ENCODE measurements at places on chromosomes 1 and 21. TPM values are rescaled to one million over a fixed set of nuclear protein-coding genes. Genes with fewer than 3 reads are reported as not detected.

DNA sequence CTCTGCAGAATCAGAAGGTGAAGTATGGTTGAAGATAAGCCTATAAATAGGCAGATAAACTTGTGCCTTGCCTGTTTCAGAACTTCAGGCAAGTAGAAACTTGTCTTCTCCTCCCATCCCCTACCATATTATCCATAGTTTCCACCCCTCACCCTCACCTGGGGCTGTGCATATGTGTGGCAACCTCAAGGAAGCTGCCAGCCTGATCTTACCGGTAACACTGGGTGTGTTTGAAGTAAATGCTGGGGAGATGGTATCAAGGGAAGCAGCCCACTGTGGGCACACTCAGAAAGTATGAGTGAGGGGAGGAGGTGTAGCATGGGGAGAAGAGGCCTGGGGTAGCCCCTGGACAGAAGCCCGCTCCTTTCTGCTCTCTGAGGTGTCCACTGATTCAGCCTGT, 14.5 kb downstream of the VANGL2 start:
- no peak for DNase-seq

DNA sequence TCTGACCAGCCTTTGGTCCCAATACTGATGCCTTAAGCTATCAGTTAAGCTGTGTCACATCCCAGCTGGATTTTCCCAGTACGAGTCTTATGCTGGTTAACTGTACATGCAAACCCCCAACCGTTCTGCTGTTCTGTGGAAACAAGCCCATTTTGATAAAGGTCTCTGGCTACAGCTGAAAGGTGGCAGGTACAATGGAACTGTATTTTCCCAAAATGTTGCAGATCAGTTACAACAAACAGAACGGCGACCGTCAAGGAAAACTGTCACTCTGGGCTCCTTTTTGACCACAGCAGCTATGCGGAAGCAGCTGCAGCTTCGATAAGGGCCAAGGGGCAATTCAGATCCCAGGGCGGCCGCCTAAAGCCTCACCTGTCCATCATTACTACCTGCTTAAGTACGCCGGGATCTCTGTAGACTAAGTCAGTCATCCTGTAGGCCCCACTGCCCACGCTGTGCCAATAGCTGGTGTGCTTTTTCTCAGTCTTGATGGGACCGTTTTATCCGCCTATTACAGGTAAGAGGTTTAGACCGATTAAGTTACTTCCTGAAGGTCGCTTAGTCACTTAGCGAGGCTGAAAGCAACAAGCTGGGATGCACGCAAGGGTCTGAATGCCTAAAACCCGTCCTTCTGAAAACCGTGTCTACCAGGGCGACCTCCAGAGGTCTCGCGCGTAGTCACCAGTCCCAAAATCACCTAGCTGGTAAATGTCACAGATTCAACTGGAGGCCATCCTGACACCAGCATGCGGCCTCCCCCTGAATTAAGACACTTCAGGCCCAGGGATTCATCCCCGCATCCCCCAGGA, 11.1 kb upstream of the RAB42 start:
- peak; percentile 84 for DNase-seq

DNA sequence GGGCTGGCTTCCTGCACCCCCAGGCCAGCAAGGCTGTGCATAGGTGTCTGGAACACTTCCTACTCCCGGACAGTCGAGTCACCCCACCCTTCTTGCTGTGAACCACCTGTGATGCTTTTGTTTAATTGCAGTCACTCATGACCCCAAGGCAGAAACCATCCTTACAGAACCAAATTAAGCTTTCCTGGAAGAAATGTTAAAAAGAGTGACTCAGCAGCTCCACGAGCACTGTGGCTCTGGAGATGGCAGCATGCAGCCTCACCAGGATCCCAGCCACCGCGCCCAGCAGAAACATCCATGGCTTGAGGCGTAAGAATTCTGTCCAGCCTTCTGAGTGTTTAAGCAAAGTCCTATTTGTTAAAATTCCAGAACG, 28.8 kb downstream of the SNAP47 start:
- no peak for DNase-seq

DNA sequence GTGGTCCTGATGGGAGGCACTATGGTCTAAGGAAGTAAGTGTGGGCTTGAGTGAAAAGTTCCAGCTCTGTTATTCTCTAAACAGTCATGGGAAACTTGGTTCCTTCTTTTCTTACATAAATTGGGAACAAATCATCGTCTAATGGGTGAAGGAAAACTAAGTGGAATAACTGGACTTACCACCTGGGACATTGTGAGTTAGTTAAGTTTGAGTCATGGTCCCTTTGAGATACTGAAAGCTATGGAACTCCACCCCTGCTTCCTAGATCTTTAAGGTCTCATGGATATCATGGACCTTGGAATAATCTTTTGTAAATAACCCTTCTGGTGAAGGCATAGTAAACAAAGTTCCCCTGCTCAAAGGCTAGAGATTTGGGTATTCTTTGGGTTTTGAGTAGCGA, 16.1 kb upstream of the TXLNA start:
- no peak for DNase-seq

GRCh38 chr1:19640363-19641316, 3.5 kb upstream of the NBL1 start:
- no peak for DNase-seq

DNA sequence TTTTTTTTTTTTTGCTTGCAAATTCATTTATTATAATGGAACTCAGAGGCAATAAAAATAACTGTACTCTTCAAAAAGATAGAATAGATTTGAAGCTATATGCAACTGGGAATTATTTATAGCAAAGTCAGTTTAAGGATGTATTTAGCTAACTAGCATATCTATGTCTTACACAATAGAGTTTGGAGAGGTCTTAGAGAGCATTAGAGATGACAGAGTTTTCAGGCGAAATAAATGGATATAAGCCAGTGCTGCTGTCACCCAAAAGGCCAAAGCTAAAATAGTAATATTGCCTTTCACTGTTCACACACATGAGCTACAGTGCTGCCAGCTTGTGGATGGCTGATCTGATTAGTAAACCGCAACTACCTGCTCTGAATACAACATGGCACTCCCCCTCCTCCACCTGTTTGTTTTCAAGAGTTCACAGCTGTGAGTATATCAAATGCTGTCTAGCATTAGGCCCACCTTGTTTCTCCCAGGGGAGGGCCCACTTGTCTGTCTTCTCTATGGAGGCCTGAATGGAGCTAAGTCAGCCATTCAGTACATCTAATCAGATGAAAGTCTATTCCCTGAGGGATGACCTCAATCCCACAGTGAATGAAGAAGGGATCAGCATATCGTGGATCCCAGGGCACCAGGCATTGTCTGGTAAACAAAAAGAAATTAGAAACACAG, 25.2 kb upstream of the SSX2IP start:
- no peak for DNase-seq

- DNase-seq = no peak
These were observed 1.3 kb upstream of the VAMP3 start for GRCh38 chr1:7769673-7770412.

- no peak for DNase-seq
These were observed 13.3 kb upstream of the TRAF3IP3 start for GRCh38 chr1:209742409-209743144.

DNA sequence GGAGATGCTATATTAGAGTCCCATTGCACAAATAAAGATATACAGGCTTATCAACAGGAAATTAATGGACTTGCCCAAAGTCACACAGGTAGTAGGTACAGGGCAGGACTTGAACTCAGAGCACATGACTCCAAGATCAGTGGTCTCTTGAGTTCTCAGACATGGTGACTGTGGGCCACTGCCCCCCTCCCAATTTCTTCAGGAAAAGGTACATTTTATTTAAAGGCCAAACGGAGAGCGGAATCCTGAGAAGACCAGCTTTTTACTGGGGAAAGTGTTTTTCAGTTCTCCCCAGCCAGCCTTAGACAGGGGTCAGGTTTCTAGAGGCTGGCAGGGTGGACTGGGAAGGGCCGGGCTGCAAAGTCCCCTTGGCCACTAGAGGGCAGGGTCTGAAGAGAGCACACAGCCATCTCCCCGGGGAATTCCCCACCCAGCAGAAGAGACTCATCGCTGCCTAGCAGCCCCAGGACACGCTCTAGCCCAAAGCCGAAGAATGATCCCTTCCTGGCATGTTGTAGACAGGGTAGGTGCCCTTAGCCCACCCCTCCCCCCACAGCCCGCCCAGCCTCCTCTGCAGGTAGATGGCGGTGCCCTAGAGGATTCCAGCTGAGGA, 29.7 kb downstream of the ACP6 start:
- DNase-seq = peak; percentile 91

DNA sequence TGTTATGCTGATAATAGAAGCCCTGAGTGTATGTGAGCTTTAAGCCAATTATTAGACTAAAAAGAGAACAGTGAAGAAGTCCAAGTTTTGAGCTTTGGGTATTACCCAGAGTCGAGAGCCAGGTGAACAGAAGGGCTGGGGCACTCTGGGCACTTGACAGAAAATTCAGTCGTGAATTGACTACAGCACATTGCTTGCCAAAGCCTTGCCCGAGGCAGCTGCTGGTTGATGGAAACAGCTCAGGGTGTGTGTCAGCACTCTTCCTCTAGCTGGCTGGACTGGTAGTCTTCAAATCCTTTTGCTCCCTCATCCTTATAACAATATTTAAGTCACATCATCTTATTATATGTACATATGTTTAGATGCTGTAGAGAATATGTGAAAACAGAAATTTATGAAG, 21.3 kb downstream of the PDE4B start:
- DNase-seq = no peak

DNA sequence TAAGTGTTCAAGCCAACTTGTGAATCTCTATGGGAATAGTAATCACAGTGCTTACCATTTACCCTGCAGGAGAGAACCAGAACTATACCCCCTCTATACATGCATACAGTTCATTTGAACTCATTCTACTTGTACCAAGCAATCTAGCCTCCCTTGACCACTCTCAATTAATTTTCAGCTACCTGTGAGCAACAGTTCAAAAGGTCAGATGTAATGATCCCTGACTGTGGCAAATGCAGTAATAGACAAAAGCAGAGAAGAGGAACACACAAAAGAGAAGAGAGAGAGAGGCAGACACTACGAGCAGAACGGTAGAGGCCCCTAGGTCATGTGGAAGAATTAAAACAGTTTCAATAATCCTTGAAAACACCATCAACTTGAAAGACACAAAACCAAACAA, 52.8 kb downstream of the FMO4 start:
- no peak for DNase-seq

- no peak for DNase-seq
These were observed 228.8 kb downstream of the DNAH14 start for GRCh38 chr1:225158291-225158690.

DNA sequence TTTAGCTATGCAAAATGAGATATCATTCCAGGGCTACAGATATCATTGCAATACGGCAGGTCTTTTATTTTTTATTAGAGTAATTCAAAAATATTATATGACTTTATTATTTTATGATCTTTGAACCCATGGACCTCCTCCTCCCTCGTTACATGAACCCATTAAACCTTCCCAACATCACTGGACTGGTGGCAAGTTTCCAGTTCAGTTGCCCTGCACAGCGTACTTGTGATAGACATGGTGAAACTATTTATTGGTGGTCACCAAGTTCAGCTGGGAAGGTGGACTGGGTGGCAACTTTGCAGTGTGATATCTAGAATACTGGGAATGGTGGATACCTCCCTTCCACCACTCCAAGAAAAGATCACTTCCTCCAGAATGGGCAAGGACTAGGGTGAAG, 52.5 kb downstream of the SLC30A10 start:
- no peak for DNase-seq

DNA sequence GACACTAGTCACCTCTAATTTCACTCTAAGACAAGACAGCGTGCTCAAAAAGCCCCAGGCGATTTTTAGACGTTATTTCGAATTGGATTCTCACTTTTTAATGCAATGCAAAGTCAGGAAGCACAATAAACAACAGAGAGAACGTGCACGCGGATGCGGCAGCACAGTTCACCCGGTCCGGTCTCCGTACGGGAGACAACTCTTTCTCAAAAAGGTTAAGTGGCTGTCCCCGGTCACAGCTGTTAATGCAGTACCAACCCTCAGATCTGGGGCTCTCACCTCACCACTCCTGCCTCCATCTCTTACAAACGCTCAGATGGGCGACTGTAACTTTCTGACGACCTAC, 1.2 kb downstream of the HP1BP3 start:
- no peak for DNase-seq

GRCh38 chr1:3924825-3925220, 24.8 kb upstream of the C1orf174 start:
- DNase-seq = no peak

DNA sequence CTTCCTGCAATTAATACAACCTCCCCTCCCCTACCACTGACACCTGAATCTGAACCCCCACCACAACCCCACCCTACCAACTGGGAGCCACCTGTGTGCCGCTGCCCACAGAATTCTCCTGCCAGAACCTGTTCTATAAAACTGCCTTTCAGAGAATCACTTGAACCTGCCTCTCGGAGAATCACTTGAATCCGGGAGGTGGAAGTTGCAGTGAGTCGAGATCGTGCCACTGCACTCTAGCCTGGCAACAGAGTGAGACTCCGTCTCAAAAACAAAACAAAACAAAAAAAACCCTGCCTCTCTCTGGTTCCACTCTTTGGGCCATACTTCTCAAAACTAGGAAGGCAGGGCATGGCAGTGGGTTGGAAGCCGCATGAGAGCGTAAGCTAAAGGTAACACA, 5.7 kb downstream of the URB1 start:
- no peak for DNase-seq

DNA sequence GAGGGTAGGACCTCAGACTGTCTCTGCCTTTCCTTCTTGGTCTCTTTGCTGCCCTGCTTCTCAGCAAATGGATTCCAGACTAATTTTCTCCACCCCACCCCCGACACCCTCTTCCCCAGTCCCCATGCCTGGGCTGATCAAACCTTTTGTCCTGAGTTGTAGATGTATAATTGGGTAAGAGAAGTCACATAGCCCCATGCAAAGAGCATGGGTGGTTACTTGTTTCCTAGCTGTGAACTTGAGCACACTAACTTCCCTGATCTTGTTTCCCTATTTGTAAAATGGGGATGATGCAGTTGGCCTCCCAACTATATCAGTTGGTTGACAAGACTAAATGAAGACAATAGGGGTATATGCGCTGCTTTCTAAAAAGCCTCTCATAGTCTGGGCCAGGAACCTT, 9.2 kb downstream of the PADI6 start:
- no peak for DNase-seq

DNA sequence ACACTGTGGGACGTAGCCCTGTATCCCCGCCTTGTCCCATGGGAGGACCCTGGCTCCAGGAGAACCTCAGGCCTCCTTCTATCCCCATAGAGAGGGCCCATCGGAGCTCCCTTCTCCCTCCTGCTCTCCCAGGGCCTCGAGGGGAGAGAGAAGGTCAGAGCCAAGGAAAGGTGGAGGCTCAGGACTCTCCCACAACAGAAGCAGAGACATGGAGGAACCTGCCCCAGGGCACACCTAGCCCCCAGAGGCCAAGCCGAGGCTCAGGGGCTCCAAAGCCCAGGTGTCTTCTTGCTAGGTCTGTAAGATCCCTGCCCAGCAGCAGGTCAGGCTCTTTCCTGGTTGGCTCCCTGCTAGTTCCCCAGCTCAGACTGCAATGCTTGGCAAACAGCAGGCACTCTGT, 34.4 kb upstream of the ARF1 start:
- no peak for DNase-seq

Gene DHX9
- 226 TPM for total RNA-seq

Gene FNDC10
- total RNA-seq = 3.0 TPM

Gene NES
- not detected for total RNA-seq

Gene ESRRG
- total RNA-seq = not detected

Gene ZBED6
- total RNA-seq = 39.8 TPM

Gene GJA4
- not detected for total RNA-seq

Gene LRRC38
- total RNA-seq = not detected

Gene PCP4
- not detected for total RNA-seq

Gene HSF2BP
- 0.39 TPM for total RNA-seq

Data from natural killer cell (primary cell).